Uterus (tissue), 4 donors: ENCODE measurements at places on chromosomes 2 and 18. TPM values are rescaled to one million over a fixed set of nuclear protein-coding genes. Genes with fewer than 3 reads are reported as not detected.

The PTPRN gene
- not detected for total RNA-seq

The MSTN gene
- not detected for total RNA-seq

The SPHKAP gene
- total RNA-seq = not detected

The TOGARAM2 gene
- 1.5 TPM for total RNA-seq

- no peaks in the 10 kb centered on the region for H3K4me1 ChIP-seq
- DNase-seq = no peak
Observed at GRCh38 chr2:139992078-139992477, 1211.9 kb upstream of the NXPH2 start.

- no peaks in the 10 kb centered on the region for H3K36me3 ChIP-seq
- no peak overlapping the region for H3K27ac ChIP-seq
- H3K4me1 ChIP-seq = no peaks in the 10 kb centered on the region
Observed at GRCh38 chr2:115036818-115037217, 594.4 kb downstream of the DPP10 start.
